ENCODE measurements at places on chromosomes 2 and 18. TPM values are rescaled to one million over a fixed set of nuclear protein-coding genes. Genes with fewer than 3 reads are reported as not detected.
A peak's percentile ranks its signal among the peaks of the same experiment; 100 is the strongest.

Gene ZEB2
- total RNA-seq, result 27.8 TPM

DNA sequence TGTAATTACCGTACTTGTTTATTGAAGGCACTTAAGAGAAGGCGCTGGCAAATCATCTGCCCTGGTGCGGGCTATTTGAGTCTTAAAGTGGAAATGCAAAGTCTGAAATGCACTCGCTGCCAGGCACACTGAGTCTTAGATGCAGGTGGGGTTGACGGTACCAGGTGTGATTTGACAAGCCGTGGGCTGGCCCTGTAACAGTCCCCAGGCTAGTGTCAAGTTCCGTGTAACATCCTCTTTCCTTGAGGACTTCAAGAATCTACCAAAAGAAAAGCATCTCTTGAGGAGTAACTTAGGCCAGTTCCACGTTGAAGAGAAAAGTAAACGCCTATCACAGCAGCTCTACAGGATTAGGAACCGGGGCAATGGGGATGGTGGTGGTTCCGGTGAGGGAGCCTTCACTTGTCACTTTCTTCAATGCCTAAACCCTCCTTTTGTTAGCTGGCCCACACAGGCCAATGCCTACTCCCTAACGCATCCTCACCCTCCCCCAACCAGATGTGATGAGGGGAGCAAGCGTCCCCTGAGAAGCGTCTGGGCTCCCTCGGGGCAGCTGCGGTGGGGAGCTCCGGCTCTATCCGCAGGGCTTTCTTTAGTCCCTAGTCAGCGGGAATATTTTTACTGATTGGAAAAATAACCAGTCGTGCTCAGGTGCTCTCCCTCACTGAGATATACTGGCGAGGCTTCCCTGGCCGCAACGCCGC lies 1.5 kb upstream of the UGP2 start:
- H3K27ac ChIP-seq, result peak overlapping the region; percentile 99
- DNase-seq, result no peak
- H3K4me3 ChIP-seq, result peak overlapping the region; percentile 99
- H3K36me3 ChIP-seq, result peaks cover 7% of the 10 kb centered on the region

DNA sequence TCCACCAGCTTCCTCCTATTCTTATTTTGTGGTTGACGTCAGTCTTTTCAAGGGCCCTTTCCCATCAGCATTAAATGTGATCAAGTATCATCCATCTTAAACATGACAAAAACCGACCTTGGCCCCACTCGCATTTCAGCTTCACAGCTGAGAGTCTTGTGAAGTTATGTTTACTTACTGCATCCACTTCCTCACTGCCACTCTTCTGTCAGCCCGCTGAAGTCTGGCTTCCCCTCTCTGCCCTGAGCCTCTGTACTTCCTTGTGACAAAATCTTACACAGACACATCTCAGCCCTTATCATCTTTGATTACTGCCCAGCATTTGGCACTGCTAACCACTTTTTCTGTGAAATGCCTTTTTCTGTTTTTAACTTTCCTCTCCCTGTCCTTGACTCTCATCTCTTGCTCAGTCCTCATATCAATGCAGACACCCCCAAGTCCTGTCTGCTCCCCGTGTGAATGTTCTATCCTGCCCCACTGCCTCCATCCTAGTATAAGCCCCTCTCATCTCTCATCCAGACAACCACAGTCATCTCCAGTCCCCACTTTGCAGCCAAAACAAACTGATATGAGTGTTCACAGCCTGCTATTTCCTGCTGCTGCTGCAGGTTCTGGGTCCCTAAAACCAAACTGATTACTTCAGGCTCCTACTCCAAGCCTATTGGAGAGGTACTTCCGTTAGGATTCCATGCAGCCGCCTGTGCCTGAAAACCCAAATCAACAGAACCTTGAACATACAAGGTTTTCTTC lies 31.4 kb downstream of the FOSL2 start:
- peaks cover 45% of the 10 kb centered on the region for H3K4me1 ChIP-seq
- no peak for DNase-seq
- no peaks in the 10 kb centered on the region for H3K27me3 ChIP-seq
- H3K27ac ChIP-seq, result peak overlapping the region; percentile 85
- H3K4me3 ChIP-seq, result peak overlapping the region; percentile 34

DNA sequence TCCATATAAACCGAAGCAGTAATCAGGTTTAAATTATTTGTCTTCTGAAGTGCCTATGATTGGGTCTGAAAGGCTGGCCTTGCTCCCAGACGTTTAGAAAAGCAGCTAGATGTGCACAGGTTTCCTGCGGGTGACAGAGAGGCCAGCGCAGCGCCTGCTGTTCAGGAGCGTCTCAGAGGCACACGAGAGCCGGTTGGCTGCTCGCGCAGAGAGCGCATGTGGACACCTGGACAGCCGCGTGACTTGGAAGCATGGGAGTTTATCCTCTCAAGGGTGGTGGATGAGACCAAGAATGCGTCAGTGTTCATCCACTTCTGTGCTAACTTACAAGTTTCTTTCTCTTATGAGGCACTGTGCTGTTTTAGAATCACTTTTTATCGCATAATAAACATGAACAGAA lies 303.7 kb downstream of the PTGR3 start:
- no peak overlapping the region for H3K4me3 ChIP-seq
- H3K4me1 ChIP-seq, result peaks cover 18% of the 10 kb centered on the region
- H3K36me3 ChIP-seq, result peaks cover 3% of the 10 kb centered on the region
- no peak for DNase-seq

GRCh38 chr2:176056406-176056805 lies 27.4 kb downstream of the EVX2 start:
- H3K4me1 ChIP-seq, result no peaks in the 10 kb centered on the region
- no peaks in the 10 kb centered on the region for H3K36me3 ChIP-seq
- peaks cover 20% of the 10 kb centered on the region for H3K27me3 ChIP-seq
- DNase-seq, result no peak
- no peak overlapping the region for H3K4me3 ChIP-seq
- H3K27ac ChIP-seq, result no peak overlapping the region

DNA sequence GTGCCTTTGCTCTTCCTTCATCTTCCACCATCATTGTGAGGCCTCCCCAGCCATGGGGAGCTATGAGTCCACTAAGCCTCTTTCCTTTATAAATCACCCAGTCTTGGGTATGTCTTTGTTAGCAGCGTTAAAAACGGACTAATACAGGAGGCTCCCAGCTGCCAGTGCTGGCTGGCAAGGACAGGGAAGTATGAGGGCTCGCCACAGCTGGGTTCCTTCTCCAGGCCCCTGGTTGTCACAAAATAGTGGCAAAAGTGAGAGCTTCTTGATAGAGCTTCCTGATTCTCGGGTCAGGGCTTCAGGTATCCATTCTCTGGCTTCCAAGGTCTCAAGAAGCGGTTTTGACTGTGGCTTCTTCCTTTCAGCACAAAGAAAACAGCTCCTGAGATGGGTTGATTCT lies 85.0 kb downstream of the ZNF516 start:
- DNase-seq, result no peak
- H3K27me3 ChIP-seq, result peaks cover 20% of the 10 kb centered on the region
- H3K27ac ChIP-seq, result no peak overlapping the region
- H3K4me1 ChIP-seq, result peaks cover 12% of the 10 kb centered on the region
- H3K36me3 ChIP-seq, result no peaks in the 10 kb centered on the region
- no peak overlapping the region for H3K4me3 ChIP-seq

DNA sequence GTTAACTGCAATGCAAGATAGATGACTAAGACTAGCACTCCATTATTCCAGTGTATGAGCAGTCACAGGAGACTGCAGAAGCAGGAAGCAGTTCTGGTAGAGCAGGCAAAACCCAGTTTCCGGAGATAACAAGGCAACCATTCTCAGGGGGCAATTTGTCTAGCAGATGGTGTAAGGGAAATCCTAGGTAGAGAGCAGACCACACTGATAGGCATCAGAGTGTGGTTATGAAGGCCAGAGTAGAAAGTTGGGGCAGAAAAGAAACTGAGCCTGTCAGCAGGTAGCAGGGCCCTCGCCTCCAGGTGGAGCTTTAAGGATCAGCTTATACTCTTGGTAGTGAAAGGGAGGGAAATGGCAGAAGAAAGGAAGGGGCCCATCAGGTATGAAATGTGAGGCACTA lies 164.4 kb downstream of the PDE11A start:
- peaks cover 5% of the 10 kb centered on the region for H3K27me3 ChIP-seq
- no peaks in the 10 kb centered on the region for H3K36me3 ChIP-seq
- DNase-seq, result no peak
- no peak overlapping the region for H3K27ac ChIP-seq
- no peaks in the 10 kb centered on the region for H3K4me1 ChIP-seq
- no peak overlapping the region for H3K4me3 ChIP-seq

Gene RAB6C
- total RNA-seq, result not detected

GRCh38 chr2:56182420-56182819 lies 1.4 kb upstream of the CCDC85A start:
- H3K4me3 ChIP-seq, result no peak overlapping the region
- DNase-seq, result no peak
- peaks cover 4% of the 10 kb centered on the region for H3K4me1 ChIP-seq
- no peak overlapping the region for H3K27ac ChIP-seq
- peaks cover 40% of the 10 kb centered on the region for H3K27me3 ChIP-seq

DNA sequence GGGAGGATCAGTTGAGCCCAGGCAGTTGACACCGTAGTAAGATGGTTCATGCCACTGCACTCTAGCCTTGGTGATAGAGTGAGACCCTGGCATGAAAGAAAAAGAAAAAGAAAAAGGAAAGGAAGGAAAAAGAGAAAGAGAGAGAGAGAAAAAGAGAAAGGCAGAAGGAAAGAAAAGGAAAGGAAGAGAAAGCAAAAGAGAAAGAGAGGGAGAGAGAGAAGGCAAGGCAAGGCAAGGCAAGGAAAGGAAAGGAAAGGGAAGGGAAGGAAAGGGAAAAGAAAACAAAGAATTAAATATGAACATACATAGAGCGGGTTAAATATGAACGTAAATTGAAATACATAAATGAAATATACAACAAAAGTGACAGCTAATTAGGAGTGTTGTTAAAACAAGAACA lies 167.5 kb upstream of the SETBP1 start:
- no peaks in the 10 kb centered on the region for H3K36me3 ChIP-seq
- no peak for DNase-seq

- peaks cover 10% of the 10 kb centered on the region for H3K36me3 ChIP-seq
- no peak overlapping the region for H3K4me3 ChIP-seq
- no peaks in the 10 kb centered on the region for H3K27me3 ChIP-seq
- no peak for DNase-seq
- H3K27ac ChIP-seq, result no peak overlapping the region
Measured at GRCh38 chr2:170063456-170064235, 114.3 kb upstream of the MYO3B start.

DNA sequence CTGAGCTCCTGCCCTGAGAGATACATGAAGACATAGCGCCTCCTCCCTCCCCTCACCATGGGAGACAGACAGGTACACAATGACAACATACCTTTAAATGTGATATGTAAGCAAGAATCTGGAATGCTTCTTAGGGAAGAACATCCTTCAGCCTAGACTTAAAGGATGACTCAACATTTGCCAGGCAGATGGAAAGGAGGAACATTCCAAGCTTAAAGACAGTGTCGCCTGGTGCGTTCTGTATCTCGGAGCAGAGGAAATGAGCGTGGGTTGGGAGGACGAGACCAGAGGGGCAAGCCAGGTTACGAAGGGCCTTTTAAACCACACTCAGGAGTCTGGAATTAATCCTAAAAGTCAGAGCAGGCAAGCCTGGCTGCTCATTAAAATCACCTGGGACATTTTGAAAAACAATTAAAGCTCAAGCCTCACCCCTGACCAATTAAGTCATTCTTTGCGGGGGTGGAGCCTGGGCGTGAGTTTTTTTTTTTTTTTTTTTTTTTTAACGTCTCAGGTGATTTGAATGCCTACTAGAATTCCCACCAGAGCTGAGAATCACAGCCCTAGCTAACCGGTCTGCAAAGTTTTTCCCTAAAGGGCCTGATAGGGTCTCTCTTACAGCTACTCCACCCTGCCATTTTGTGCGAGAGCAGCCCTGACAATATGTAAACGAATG lies 131.2 kb upstream of the SEC11C start:
- H3K4me3 ChIP-seq, result no peak overlapping the region
- no peaks in the 10 kb centered on the region for H3K4me1 ChIP-seq
- no peak overlapping the region for H3K27ac ChIP-seq
- no peak for DNase-seq
- H3K27me3 ChIP-seq, result peaks cover 4% of the 10 kb centered on the region
